ENCODE measurements at places on chromosomes 11 and 22. TPM values are rescaled to one million over a fixed set of nuclear protein-coding genes. Genes with fewer than 3 reads are reported as not detected.

Gene GRIA4
- 0.50 TPM for total RNA-seq

Gene ELF5
- not detected for total RNA-seq

Gene ZNF202
- total RNA-seq, result 9.7 TPM

Gene CRY2
- 21.5 TPM for total RNA-seq

Gene FAM83F
- total RNA-seq, result not detected

Gene ARHGAP20
- 11.6 TPM for total RNA-seq

Gene BRSK2
- 0.33 TPM for total RNA-seq
